Common myeloid progenitor, CD34-positive (primary cell): ENCODE measurements at places on chromosomes 5 and 9.
A peak's percentile ranks its signal among the peaks of the same experiment; 100 is the strongest.

- no peak overlapping the region for H3K4me3 ChIP-seq
- no peaks in the 10 kb centered on the region for H3K4me1 ChIP-seq
- H3K27ac ChIP-seq, result no peak overlapping the region
Measured at GRCh38 chr9:73243078-73243477, 91.4 kb downstream of the ANXA1 start.

GRCh38 chr9:16883586-16883985, 13.1 kb upstream of the BNC2 start:
- H3K27ac ChIP-seq, result no peak overlapping the region
- no peaks in the 10 kb centered on the region for H3K27me3 ChIP-seq
- no peaks in the 10 kb centered on the region for H3K36me3 ChIP-seq
- H3K4me3 ChIP-seq, result no peak overlapping the region
- H3K4me1 ChIP-seq, result peaks cover 16% of the 10 kb centered on the region

GRCh38 chr9:3756071-3756470, 230.3 kb upstream of the RFX3 start:
- no peak for DNase-seq
- H3K4me3 ChIP-seq, result no peak overlapping the region

DNA sequence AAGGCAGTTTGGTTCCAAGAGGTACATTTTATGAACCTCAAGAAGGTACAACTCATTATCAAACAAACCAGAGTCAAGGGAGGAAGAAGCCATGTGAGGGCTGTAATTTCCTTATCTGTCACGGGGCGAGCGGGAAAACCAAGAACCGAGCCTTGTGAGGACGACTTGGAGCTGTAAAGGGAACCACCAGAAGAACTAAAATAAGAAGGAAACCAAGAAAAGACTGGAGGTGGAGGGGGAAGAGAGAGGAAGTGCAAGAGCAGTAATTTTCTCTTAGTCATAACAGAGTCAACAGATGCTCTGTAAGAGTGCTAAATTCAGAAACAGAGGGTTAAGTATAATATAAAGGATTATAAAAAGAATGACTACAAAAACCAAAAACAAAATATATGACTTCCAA, 127.1 kb downstream of the DIRAS2 start:
- H3K4me3 ChIP-seq, result no peak overlapping the region
- peaks cover 7% of the 10 kb centered on the region for H3K4me1 ChIP-seq
- DNase-seq, result no peak
- no peak overlapping the region for H3K27ac ChIP-seq
- H3K27me3 ChIP-seq, result no peaks in the 10 kb centered on the region

DNA sequence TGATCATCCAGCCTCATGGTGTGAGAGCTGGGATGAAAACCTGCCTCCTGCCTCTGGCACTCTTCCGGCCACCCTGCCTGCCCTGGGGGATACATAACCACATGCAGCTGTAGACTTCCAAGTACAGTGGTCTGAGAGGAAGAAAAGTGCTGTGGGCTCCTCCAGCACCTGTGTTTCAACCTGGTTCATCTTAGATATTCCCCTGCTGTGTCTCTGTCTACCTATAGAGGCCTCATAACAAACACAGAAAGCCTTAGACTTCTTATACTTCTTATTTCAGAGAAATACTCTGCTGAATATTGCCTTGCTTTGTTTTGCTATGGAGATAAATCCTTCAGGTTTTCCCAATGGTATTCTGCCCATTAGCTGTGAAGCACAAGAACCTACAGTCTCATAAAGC, 19.6 kb upstream of the TNFAIP8 start:
- peaks cover 3% of the 10 kb centered on the region for H3K36me3 ChIP-seq
- peaks cover 77% of the 10 kb centered on the region for H3K4me1 ChIP-seq
- H3K27me3 ChIP-seq, result no peaks in the 10 kb centered on the region
- no peak for DNase-seq
- peak overlapping the region; percentile 47 for H3K27ac ChIP-seq

DNA sequence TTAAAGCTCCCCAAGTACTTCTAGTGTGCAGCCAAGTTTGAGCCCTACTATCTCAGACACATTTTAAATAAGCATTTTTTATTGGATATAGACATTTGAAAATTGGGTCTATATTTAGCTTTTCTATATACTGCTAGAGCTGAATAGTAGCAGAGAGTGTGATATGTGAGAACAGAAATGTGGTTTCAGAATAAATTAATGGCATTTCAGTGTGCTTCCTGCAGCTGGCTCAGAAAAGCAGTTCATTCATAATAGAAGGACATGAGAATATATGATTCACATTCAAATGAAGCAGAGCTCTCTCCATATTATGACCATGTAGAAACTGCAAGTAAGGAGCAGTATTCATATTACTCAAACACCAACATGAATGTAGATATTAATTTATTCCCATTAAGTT, 464.0 kb downstream of the PTPRD start:
- no peak overlapping the region for H3K27ac ChIP-seq
- no peaks in the 10 kb centered on the region for H3K4me1 ChIP-seq
- no peaks in the 10 kb centered on the region for H3K36me3 ChIP-seq
- no peaks in the 10 kb centered on the region for H3K27me3 ChIP-seq

- DNase-seq, result no peak
- no peak overlapping the region for H3K27ac ChIP-seq
- H3K27me3 ChIP-seq, result no peaks in the 10 kb centered on the region
Measured at GRCh38 chr5:80376557-80376956, 31.3 kb upstream of the ZFYVE16 start.

GRCh38 chr5:125199968-125200865, 453.8 kb upstream of the ZNF608 start:
- DNase-seq, result peak; percentile 51
- peak overlapping the region; percentile 55 for H3K4me3 ChIP-seq
- no peak overlapping the region for H3K27ac ChIP-seq
- no peaks in the 10 kb centered on the region for H3K27me3 ChIP-seq

- peaks cover 7% of the 10 kb centered on the region for H3K27me3 ChIP-seq
- no peaks in the 10 kb centered on the region for H3K36me3 ChIP-seq
- no peak overlapping the region for H3K27ac ChIP-seq
- DNase-seq, result no peak
- no peaks in the 10 kb centered on the region for H3K4me1 ChIP-seq
- H3K4me3 ChIP-seq, result no peak overlapping the region
Measured at GRCh38 chr9:98363644-98364043, 108.2 kb upstream of the TBC1D2 start.

- H3K4me3 ChIP-seq, result no peak overlapping the region
- peaks cover 2% of the 10 kb centered on the region for H3K27me3 ChIP-seq
- no peak overlapping the region for H3K27ac ChIP-seq
- no peak for DNase-seq
Measured at GRCh38 chr5:68947986-68948385, 145.8 kb upstream of the SLC30A5 start.

DNA sequence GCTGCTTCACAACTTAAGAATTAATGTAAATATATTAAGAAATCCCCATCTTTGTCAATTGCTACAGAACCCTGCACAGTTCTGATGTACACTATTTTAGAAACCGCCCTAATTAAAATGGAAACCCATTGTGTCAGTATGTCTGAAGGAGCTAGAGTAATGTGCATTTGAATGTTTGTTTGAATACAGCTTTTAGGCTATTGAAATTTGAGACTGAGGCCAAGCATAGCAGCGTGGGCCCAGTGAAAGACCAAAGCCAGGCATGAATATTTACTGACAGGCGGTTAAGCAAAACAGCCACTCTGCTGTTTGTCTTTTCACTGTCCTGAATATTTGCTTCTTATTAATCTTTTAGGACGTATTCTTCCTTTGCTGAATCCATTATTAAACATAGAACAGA, 252.3 kb downstream of the IZUMO3 start:
- no peaks in the 10 kb centered on the region for H3K27me3 ChIP-seq
- H3K4me1 ChIP-seq, result no peaks in the 10 kb centered on the region
- no peak overlapping the region for H3K4me3 ChIP-seq
- no peak overlapping the region for H3K27ac ChIP-seq
- no peak for DNase-seq

GRCh38 chr5:10702040-10702629, 58.9 kb downstream of the DAP start:
- no peak for DNase-seq
- peaks cover 5% of the 10 kb centered on the region for H3K4me1 ChIP-seq
- no peaks in the 10 kb centered on the region for H3K27me3 ChIP-seq
- no peak overlapping the region for H3K27ac ChIP-seq

DNA sequence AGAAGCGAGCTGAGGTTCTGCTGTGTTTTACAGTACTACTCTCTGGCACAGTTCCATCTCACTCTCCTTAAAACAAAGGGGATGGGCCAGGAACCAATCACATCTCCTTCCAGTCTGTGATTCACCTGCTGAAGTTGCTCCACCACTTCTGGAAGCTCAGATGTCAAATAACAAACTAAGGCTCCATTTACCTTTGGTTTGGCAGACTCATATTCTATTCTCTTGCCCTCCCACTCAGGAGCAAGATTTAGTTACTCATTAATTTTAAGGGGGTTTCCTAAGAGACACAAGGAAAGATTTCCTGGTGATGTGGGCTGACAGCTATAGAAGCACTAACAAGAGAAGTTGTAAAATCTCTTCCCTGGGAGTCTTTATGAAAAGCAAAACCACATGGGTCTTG, 37.8 kb upstream of the KIF2A start:
- H3K36me3 ChIP-seq, result no peaks in the 10 kb centered on the region
- no peaks in the 10 kb centered on the region for H3K27me3 ChIP-seq
- no peak overlapping the region for H3K27ac ChIP-seq
- H3K4me1 ChIP-seq, result peaks cover 8% of the 10 kb centered on the region
- H3K4me3 ChIP-seq, result no peak overlapping the region

DNA sequence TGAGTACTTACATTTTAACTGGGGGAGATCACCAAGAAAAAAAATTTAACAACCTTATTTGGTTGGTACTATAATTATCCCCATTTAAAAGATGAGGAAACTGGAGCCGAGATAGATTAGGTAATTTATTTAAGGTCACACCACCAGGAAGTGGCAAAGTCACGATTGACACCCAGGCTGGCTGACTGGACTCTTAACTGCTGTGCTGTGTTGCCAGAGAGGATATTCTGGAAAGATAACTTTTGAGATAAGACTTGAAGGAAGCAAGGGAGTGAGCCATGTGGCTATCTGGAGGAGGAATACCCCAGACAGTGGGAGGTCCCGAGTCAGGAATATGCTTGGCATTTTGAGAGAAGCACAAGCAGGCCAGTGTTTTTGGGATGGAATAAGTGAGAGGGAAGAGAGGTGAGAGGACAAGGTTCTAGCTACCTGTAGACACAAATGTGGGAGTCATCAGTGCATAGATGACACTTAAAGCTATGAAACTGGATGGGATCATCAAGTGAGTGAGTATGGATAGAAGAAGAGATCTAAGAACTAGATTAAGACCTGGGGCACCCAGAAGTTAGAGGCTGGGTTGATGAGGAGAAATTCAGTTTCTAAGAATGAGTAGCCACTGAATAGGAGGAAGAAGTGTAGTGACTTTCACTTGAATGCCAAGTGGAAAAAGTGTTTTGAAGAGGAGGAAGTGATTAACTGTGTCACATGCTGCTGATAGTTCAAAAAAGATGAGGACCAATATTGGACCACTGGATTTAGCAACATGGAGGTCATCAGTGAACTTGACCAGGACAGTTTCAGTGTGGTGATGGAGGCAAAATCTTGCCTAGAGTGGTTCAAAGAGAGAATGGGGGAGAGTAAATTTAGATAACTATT, 25.6 kb downstream of the PDE8B start:
- DNase-seq, result no peak
- H3K4me3 ChIP-seq, result no peak overlapping the region
- H3K4me1 ChIP-seq, result peaks cover 8% of the 10 kb centered on the region
- H3K27ac ChIP-seq, result no peak overlapping the region

- DNase-seq, result peak; percentile 40
- no peaks in the 10 kb centered on the region for H3K27me3 ChIP-seq
- peaks cover 28% of the 10 kb centered on the region for H3K36me3 ChIP-seq
- H3K4me3 ChIP-seq, result no peak overlapping the region
- H3K4me1 ChIP-seq, result peaks cover 7% of the 10 kb centered on the region
Measured at GRCh38 chr9:21812946-21813568, 10.6 kb downstream of the MTAP start.

GRCh38 chr9:113621980-113622379, 158.5 kb downstream of the RGS3 start:
- H3K4me1 ChIP-seq, result peaks cover 14% of the 10 kb centered on the region
- no peak for DNase-seq
- no peak overlapping the region for H3K27ac ChIP-seq
- H3K4me3 ChIP-seq, result no peak overlapping the region
- H3K36me3 ChIP-seq, result no peaks in the 10 kb centered on the region

GRCh38 chr9:78286946-78287388, 10.0 kb upstream of the PSAT1 start:
- DNase-seq, result no peak
- H3K27me3 ChIP-seq, result no peaks in the 10 kb centered on the region
- no peak overlapping the region for H3K4me3 ChIP-seq
- no peak overlapping the region for H3K27ac ChIP-seq
- H3K4me1 ChIP-seq, result no peaks in the 10 kb centered on the region
- H3K36me3 ChIP-seq, result no peaks in the 10 kb centered on the region

GRCh38 chr9:131837316-131837715, 97.4 kb upstream of the RAPGEF1 start:
- no peaks in the 10 kb centered on the region for H3K36me3 ChIP-seq
- peak; percentile 22 for DNase-seq
- no peak overlapping the region for H3K4me3 ChIP-seq
- no peaks in the 10 kb centered on the region for H3K4me1 ChIP-seq
- H3K27ac ChIP-seq, result no peak overlapping the region

GRCh38 chr9:136122425-136123383, 4.0 kb upstream of the TMEM250 start:
- H3K4me1 ChIP-seq, result peaks cover 23% of the 10 kb centered on the region
- peaks cover 2% of the 10 kb centered on the region for H3K27me3 ChIP-seq
- no peak overlapping the region for H3K27ac ChIP-seq
- no peaks in the 10 kb centered on the region for H3K36me3 ChIP-seq
- H3K4me3 ChIP-seq, result peak overlapping the region; percentile 61
- DNase-seq, result peak; percentile 74

GRCh38 chr9:114588651-114589526, 1.3 kb downstream of the ATP6V1G1 start:
- peaks cover 3% of the 10 kb centered on the region for H3K36me3 ChIP-seq
- peak overlapping the region; percentile 89 for H3K4me3 ChIP-seq
- H3K27ac ChIP-seq, result peak overlapping the region; percentile 99
- H3K4me1 ChIP-seq, result peaks cover 32% of the 10 kb centered on the region
- H3K27me3 ChIP-seq, result no peaks in the 10 kb centered on the region

- no peaks in the 10 kb centered on the region for H3K4me1 ChIP-seq
- H3K27me3 ChIP-seq, result no peaks in the 10 kb centered on the region
- no peak overlapping the region for H3K4me3 ChIP-seq
- no peak overlapping the region for H3K27ac ChIP-seq
Measured at GRCh38 chr9:90459321-90459720, 183.3 kb downstream of the DIRAS2 start.
